Kasumi-1 (cell line): ENCODE measurements at places on chromosomes 16 and 17.

- peak; percentile 42 for DNase-seq
Observed at GRCh38 chr17:47279062-47279801, 25.6 kb downstream of the ITGB3 start.

- DNase-seq: no peak
Observed at GRCh38 chr17:21039839-21040575, 2.8 kb downstream of the USP22 start.

GRCh38 chr16:546909-547770 lies 13.1 kb upstream of the PRR35 start:
- peak; percentile 43 for DNase-seq

DNA sequence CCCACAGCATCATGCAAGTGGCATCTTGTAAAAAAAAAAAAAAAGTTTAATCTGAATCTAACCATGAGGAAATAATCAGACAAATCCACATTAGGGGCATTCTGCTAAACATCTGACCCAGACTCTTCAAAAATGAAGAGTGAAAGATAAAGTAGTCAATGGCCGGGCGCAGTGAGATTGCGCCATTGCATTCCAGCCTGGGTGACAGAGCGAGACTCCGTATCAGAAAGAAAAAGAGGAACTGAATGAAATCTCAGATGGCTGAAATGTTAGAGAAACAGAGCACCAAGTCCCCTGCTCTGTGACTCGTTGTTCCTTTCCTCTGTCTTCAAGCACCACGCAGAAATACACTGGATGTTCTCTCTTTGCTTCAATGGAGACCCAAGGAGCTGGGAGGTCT lies 12.7 kb upstream of the RNF135 start:
- DNase-seq: peak; percentile 87

DNA sequence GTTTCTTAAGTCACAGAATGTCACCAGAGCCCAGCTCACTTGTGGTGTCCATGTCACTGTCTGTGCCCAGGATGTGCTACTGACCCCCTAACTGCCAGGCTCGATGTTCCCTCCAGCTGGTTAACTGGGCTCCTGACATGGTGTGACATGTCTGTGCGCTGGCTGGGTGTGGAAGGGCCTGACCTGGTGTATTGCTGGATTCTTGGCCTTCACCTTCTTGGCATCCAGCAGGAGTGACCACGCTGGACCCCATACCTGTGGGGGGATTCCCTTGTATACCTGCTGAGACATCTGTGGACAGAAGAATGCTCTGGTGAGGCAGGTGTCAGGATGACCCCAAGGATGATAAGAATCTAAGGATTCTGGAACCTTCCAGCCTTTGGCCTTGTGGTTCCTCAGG lies 1690.1 kb downstream of the TP53TG3F start:
- DNase-seq: no peak

GRCh38 chr17:692116-692515 lies 22.5 kb downstream of the VPS53 start:
- no peak for DNase-seq

- DNase-seq: no peak
Observed at GRCh38 chr16:86502856-86503748, 7.2 kb upstream of the FOXF1 start.

- no peak for DNase-seq
Observed at GRCh38 chr17:59752446-59752845, 45.0 kb downstream of the VMP1 start.

DNA sequence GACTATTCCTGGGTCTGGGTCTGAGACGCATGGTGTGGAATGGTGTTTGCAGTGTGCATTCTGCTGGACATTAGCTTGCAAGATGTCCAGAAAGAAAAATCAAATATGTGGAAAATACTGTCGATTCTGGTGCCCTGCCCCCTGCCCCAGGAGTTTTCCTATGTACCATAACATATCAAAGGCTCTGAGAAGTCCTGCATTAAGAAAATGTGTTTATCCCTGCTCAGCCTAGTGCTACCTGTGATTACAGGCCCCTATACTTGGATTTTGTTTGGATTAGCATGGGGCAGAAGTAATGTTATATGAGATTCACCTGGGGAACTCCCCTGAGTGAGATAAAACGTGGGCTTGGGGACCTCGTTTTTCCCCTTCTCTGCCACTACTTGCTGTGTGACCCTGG lies 325.0 kb downstream of the CBLN1 start:
- no peak for DNase-seq

- DNase-seq: no peak
Observed at GRCh38 chr17:19805006-19805405, 56.9 kb upstream of the ALDH3A1 start.

DNA sequence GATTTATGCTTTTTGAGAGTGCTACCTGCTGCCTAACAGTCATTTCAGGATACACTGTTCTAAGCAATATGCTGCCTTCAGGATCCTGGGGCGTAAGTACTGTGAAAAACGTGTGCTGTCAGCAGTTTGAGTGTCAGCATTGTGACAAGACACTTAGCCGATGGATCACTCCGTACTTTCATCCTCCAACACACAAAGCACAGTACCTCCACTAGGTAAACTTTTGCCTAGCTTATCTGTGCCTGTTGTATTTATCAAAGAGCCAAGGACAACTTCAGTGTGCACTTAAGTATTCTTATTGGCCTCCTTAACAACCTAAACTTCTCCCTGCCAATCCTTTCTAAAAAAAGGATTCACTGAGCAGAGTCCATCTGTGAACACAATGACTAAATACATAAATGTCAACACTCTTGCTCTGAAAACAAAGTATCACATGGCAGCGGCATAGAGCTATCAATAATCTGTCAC lies 33.8 kb upstream of the PHLPP2 start:
- DNase-seq: no peak

DNA sequence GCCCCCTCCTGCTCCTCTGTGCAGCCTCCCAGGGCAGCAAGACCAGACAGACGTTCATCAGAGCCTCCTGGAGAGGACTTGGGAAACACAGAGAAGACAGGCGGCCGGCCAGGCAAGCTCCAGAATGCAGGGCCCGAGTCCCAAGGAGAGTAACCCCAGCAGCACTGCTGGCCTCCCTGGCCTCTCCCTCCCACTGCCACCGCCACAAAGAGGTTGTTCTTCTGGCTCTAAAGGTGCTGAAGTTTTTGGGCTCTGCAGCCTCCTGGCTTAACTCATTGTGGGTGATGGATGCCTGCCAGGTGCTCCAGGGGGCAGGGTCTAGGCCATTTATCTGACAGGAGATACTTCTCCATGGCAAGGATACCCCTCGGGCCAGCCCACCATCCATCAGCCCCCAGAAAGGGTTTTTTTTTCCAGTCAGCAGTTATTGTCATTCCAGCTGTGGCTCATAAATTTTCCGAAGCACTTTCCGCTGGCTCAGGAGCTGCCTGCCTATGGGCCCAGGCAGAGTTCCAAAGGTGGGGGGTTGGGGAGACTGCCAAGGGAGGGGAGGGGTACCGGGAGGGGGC lies 32.0 kb upstream of the MRPS23 start:
- DNase-seq: no peak

GRCh38 chr17:2828397-2829038 lies 32.3 kb downstream of the RAP1GAP2 start:
- peak; percentile 32 for DNase-seq

DNA sequence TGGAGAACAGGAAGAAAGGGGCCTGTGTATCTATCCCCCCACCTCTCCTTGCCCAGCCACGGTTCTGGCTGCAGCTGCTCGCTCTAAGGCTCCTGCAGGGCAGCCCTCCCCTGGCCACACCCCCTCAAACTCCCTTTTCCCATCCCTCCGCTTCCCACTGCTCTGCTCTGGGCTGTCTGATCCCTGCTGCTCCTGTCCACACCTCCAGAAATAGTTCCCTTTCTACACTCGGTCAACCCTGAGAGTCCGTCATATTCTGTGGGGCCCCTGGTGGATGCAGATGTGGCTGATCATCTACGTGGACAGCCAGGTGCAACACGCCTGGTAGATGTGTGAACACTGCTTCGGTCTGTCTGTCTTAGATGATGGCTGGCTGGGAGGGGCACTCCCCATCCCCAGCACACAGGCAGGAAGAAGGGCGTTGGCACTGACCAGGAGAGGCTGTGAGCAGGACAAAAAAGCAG lies 19.3 kb upstream of the KRT19 start:
- DNase-seq: no peak

DNA sequence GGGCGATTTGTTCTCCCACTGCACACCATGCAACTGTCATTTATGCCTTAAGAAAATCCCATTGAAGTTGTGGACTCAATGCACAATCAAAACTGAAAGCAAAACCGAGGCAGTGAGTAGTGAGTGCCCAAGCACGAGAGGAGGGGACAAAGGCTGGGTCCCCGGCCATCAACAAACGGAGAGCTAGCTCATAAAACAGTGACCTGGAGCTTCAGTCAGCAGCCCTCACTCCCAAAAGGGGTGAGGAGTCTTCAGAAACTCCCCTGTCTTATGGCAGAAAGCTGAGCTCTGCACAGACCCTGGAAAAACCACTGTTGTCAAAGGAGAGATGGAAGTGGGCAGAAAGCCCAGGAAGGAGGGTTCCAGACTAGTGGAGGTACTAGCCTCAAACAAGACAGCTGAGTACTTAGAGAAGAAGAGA lies 96.9 kb downstream of the ADCY9 start:
- no peak for DNase-seq

DNA sequence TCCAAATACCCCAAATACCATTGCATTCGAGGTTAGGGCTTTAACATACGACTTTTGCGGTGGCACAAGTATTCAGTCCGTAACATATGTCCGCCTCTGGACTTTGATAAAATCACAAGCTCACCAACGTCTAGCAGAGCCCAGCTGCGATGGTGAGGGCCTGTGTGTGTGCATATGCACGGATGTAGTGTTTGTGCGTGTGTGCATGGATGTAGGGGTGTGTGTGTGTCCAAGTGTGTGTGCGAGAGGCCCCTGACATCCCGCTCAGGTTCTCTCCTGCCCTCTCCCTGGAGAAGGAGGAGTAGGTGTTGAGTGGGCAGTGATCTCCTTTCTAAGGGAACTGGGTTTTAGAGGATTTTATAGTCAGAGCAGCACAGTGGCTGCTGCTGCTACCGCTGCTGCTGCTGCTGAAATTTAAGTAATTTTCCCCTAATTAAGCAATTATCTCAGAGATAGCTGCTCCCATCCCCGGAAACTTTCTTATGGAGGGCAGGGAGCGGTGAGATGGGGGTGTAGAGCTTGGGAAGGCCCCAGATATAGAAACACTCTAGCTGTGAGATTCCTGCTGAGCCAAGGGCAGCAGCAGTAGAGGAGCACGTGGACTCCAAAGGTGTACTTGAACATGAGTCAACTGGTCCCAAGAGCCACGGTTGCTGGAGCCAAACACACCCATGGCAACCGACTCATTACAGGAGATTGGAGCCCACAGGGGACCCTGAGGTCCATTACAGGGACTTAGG lies 121.7 kb upstream of the SDK2 start:
- no peak for DNase-seq
